ENCODE measurements at places on chromosomes 7 and 10.

DNA sequence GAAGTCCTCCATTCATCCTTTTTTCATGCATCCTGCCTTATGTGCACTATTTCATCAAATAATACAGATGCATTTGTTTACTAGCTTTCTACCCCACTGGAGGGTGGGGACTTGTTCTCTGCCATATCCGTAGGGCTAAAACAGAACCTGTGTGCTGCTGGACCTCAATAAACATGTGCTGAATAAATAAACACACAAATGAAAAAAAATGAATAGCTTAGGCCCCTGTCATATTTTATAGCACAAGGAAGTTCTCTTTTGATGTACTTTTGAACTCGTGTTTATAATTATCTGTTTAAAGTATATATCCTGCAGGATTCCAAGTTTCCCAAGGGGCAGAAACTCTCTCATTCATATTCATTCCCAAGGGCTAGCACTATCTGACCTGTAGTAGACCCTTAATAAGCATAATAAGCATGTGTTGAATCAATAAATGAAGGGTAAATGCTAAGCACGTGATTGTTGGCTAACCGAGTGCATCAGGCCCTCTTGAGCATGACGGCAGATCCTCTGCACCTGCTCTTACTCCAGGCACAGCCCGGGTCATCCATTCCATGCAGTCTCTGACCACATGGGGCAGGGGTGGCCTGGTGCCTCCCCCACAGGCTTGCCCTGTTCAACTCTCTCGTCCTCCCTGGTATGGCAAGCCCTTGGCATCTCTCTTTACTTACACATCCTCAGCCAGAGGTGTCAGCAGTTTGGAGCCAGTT lies 474.1 kb upstream of the ZMIZ1 start:
- no peak for DNase-seq

DNA sequence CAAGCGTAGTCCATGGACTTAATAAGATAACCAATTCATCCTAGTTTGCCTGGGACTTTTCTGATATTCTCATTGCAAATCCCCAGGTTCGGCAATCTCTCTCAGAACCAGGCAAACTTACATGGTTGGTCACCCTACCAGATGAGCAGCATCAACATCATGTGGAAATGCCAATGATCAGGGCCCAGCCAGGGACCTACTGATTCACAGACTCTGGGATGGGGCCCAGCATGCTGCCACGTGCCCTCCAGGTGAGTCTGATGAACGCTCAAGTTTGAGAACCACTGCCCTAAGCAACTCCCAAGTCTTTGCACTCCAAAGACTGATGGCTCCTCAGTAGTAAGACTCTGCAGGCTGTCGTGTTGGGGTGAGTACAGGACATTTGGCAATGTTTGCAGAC lies 2.7 kb downstream of the LAMB4 start:
- DNase-seq, result no peak

GRCh38 chr7:77657427-77658224 lies 38.6 kb upstream of the RSBN1L start:
- peak; percentile 71 for DNase-seq

GRCh38 chr10:25999295-25999981 lies 65.4 kb downstream of the MYO3A start:
- no peak for DNase-seq

GRCh38 chr7:17802056-17802455 lies 138.2 kb downstream of the SNX13 start:
- DNase-seq, result no peak

DNA sequence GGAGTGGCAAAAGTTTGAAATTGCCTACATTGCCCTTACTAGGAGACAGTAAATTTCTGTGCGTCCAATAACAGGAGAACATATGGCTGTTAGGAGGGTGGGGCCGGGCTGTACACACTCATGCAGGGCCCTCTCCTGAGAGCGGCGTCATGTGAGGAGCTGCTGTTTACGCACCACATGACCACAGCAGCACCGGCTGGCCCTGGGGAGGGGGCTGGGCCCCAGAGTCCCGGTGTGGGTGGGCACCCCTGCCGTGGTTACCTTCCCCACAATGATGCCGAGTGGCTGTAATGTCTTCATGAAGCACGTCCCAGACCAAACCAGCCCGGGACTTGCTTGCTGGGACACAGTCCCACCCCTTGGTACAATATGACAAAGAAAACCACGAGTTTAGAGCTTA lies 308.7 kb downstream of the DNAJB6 start:
- DNase-seq, result no peak

- no peak for DNase-seq
These were observed 98.2 kb upstream of the DKK1 start for GRCh38 chr10:52215745-52216361.

- DNase-seq, result no peak
These were observed 58.8 kb upstream of the AKR1E2 start for GRCh38 chr10:4767033-4767814.
